Left lung (tissue), 14 donors: ENCODE measurements at places on chromosomes 12 and 14. TPM values are rescaled to one million over a fixed set of nuclear protein-coding genes. Genes with fewer than 3 reads are reported as not detected.

FMNL3 gene
- polyA plus RNA-seq: 58.2 TPM

ABCD2 gene
- polyA plus RNA-seq: 0.11 TPM

SLCO1A2 gene
- polyA plus RNA-seq: 0.24 TPM

GAPDH gene
- 1,773 TPM for polyA plus RNA-seq

APOF gene
- polyA plus RNA-seq: not detected

PZP gene
- polyA plus RNA-seq: 3.3 TPM

LAG3 gene
- polyA plus RNA-seq: 1.6 TPM

FGD6 gene
- polyA plus RNA-seq: 17.5 TPM

SERPINA9 gene
- polyA plus RNA-seq: not detected

GPR65 gene
- 0.72 TPM for polyA plus RNA-seq

ERP29 gene
- 154 TPM for polyA plus RNA-seq

OAS1 gene
- 3.9 TPM for polyA plus RNA-seq

NELL2 gene
- polyA plus RNA-seq: 42.5 TPM

TSPAN11 gene
- polyA plus RNA-seq: 15.4 TPM

TIGAR gene
- polyA plus RNA-seq: 2.7 TPM

CLEC4C gene
- 0.37 TPM for polyA plus RNA-seq

PIWIL1 gene
- 0.04 TPM for polyA plus RNA-seq

PARPBP gene
- 18.2 TPM for polyA plus RNA-seq

C12orf76 gene
- 30.5 TPM for polyA plus RNA-seq

KCNH3 gene
- 1.5 TPM for polyA plus RNA-seq
